Right forelimb (tissue), 1 donor: ENCODE measurements at places on chromosomes 1 and 21.

DNA sequence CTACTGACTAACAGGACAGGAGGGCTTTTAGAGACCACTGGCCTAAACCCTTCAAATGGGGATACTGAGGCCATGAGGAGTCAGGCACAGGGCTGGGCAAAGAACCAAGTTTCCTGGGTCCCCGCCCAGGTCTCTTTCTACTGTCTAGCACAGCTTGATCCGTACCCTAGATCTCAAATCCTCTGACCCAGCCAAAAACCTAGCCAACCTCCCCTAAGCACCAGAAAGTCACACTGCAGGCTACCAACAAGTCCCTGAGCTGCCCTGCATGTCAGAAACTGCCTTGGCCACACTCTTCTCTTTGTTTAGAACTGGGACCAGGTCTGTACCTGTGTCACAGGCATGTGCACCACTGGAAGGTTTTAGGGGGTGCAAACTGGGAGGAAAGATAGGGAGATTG lies 33.6 kb downstream of the AHDC1 start:
- DNase-seq = no peak

- no peak for DNase-seq
These were observed 64.3 kb upstream of the MORC3 start for GRCh38 chr21:36255663-36256062.

- DNase-seq = no peak
These were observed 205.8 kb upstream of the DUSP10 start for GRCh38 chr1:221947731-221948130.

- no peak for DNase-seq
These were observed 8.8 kb upstream of the TGFB2 start for GRCh38 chr1:218336328-218336727.

- peak; percentile 70 for DNase-seq
These were observed 15.1 kb downstream of the MIIP start for GRCh38 chr1:12034381-12034801.

DNA sequence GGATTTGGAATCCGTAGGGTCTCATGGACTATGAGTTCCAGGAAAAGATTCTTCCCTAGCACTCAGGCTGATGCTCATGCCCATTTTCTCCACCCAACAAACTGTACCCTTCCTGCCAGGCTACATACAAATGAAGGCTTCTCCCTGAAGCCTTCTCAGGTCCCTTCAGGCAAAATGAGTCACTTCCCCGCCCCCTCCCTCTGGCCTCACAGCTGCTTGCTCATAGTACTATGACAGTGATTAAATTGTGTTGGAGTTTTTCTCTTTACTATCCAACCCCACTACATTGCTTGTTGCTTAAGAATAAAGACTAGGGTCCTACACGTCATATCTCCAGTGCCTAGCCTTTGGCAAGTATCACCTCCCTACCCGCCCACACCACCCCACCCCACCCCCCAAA lies 207.6 kb upstream of the NFIA start:
- DNase-seq = no peak

DNA sequence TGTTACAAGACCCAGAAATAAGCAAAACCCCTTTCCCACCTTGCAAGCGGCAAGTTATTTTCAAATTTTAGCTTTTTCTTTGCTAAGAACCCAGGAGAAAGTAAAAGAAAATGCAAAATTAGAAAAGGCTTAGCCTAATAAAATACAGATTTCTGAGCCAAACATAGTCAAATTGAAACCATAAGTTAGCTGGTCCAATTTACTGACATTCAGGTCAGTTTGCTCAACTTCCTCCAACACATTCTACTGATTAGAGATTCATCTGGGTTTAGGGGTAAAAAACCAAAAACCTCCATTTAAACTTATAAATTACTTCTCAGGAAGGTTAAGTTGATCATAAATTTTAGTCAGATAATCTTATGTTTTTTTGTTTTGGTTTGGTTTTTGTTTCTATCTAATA lies 701.8 kb upstream of the CXADR start:
- no peak for DNase-seq

GRCh38 chr1:226309398-226310244 lies 657 bp upstream of the LIN9 start:
- DNase-seq = no peak

- no peak for DNase-seq
These were observed 61.9 kb downstream of the ACOT7 start for GRCh38 chr1:6331543-6332273.

GRCh38 chr1:18192974-18193373 lies 85.4 kb downstream of the IGSF21 start:
- DNase-seq = no peak

- DNase-seq = no peak
These were observed 75.9 kb downstream of the VWA5B1 start for GRCh38 chr1:20366463-20367115.

DNA sequence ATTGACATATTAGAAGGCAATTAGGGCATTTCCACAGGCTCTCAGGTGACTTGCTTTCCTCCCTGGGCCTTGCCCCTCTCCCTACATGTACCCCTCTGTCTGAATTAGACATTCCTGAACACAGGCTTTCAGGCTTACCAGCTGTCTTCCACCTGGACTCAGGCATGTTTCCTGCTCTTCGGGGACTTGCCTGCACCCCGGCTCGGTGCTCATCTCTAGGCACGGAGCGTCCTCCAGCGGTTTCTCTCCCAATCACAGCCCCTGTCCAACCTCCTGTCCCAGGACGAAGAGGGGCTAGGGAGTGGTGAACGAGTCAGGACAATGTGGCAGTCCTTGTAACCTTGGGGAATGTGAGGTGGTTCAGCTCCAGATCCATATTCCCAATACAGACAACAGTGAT lies 4.2 kb downstream of the PROK1 start:
- no peak for DNase-seq

DNA sequence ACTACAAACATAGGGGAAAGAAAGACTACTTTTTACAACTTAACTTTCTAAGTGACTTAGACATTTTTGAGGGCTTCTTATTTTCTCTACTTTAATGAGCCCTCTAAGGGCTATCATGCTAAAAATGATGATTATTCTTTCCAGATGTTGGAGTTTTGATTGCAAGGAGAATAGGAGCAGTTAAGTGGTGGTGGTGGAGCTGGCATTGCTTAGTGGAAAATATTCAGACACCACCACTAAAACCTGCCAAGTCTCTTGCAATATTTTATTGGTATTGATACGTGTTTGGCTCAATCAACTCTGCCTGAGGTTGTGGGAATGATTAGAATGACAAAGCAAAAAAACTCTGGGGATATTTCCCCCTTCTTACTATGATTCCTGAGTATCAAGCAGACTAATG lies 82.6 kb upstream of the PTGFR start:
- no peak for DNase-seq

DNA sequence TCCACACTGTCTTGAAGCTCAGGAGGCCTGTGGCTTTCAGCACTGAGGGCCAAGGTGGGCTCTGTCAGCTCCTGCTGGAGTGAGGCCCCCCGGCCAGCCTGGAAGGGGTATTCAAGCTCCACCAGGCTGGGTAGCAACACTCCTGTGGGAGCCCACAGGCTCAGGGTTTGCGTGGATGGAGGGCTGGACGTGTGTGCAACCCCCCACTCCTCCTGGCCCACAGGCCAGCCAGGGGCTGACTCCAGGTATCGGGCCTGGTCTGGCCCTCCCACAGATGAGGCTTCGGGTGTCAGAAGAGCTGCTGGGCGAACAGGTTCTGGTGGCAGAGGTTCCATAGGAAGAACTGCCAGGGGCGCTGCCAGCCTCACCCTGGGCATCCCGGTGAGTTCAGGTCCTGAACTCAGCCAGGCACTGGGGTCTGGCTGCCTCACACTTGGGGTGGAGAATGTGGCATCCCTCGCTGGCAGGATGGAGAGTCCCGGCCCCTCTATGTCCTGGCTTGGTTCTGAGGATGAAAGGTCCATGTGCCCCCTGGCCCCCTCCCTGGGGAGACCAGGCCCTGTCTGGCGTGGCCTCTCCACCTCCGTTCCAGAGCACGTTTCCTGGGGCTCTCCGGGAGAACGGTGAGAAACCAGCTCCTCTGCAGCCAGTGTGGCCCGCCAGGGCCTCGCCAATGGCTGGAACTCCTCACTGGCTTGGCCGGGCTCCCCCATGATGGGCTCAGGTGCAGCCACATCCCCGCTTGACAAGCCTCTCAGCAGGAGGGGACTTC lies 64.6 kb upstream of the TARDBP start:
- no peak for DNase-seq

GRCh38 chr1:174194461-174194860 lies 35.1 kb downstream of the RABGAP1L start:
- no peak for DNase-seq
